ENCODE measurements at places on chromosomes 16 and 17. TPM values are rescaled to one million over a fixed set of nuclear protein-coding genes. Genes with fewer than 3 reads are reported as not detected.

DNA sequence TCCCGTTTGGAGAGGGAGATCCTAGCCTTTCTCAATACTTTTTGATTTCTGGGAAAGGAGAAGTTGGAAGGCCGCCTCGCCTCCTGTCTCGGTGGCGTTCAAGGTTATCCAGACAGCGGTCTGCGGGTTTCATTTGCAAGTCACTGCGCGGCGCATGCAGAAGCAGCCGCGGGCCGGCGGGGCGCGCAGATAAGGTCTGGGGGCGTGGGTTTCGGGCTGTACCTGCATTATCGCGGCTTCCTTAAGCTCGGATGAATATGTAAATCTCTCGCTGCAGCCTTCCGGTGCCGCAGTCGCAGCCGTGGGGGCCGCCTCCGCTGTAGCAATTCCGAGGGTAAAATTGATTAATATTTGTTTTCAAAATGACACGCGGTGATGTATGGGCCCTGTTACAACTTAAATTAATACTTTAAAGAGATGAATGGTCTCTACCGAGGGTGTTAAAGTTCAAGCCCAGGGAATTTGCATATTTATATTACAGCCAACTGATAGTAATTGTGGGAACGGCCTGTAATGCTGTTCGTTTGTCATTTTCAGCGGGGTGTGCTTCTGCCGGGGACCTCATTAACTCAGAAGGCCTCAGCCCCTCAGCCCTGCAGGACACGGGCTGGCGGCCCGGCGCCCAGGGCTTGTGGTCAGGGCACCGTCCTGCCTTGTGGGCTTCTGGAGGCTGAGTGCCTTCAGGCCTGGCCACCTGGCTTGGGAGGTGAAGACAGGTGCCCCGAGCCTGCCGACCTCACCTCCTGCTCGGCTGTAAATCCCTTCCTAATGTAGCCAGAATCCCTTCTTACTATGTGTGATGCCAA is 99.4 kb downstream of the CYLD start:
- H3K36me3 ChIP-seq, result no peaks in the 10 kb centered on the region
- no peak overlapping the region for H3K27ac ChIP-seq
- H3K4me1 ChIP-seq, result no peaks in the 10 kb centered on the region
- no peak overlapping the region for H3K4me3 ChIP-seq
- H3K27me3 ChIP-seq, result peaks cover 19% of the 10 kb centered on the region

DNA sequence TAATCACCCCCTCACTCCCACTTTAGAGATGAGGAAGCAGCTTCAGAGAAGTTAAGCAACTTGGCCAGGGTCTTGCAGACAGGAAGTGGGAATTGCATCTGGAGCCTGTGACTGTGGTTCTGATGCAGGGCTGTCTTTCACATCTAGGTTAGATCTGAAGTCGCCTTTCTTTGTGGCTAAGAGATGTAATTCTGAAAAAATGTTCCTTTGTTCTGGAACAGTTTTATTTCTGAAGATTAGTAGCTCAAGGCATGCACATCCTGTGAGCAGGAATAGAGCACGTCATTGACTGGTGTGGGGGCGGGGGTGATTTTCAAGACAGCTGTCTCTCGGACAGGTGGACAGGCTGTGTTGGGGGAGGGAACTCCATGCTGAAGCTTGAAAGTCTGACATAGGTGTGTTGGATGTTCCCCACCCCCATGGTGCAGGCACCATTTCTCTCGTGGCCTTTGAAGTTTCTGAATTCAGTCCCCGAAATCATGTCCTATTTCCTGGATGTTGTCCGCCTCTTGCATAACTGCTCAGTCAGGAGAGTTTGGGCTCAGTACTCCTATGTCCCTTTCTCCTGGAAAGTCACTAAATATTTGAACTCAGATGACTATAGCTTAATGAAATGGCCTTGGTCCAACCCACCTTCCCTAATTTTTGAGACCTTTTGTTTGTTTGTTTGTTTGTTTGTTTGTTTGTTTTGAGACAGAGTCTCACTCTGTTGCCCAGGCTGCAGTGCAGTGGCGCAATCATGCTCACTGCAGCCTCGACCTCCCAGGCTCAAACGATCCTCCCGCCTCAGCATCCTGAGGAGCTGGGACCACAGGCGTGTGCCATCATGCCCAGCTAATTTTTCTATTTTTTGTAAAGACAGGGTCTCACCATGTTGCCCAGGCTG is 21.0 kb upstream of the HERPUD1 start:
- peak overlapping the region; percentile 38 for H3K27ac ChIP-seq
- no peaks in the 10 kb centered on the region for H3K36me3 ChIP-seq
- H3K27me3 ChIP-seq, result no peaks in the 10 kb centered on the region
- no peak for DNase-seq

GRCh38 chr16:50696575-50697420 is 3.4 kb downstream of the NOD2 start:
- DNase-seq, result peak; percentile 95
- no peaks in the 10 kb centered on the region for H3K36me3 ChIP-seq
- no peaks in the 10 kb centered on the region for H3K27me3 ChIP-seq
- H3K4me1 ChIP-seq, result peaks cover 11% of the 10 kb centered on the region
- H3K27ac ChIP-seq, result peak overlapping the region; percentile 72
- H3K4me3 ChIP-seq, result peak overlapping the region; percentile 70

GRCh38 chr17:81027038-81027437 is 7.9 kb upstream of the BAIAP2 start:
- H3K4me3 ChIP-seq, result peak overlapping the region; percentile 56
- H3K27ac ChIP-seq, result no peak overlapping the region
- H3K4me1 ChIP-seq, result no peaks in the 10 kb centered on the region

DNA sequence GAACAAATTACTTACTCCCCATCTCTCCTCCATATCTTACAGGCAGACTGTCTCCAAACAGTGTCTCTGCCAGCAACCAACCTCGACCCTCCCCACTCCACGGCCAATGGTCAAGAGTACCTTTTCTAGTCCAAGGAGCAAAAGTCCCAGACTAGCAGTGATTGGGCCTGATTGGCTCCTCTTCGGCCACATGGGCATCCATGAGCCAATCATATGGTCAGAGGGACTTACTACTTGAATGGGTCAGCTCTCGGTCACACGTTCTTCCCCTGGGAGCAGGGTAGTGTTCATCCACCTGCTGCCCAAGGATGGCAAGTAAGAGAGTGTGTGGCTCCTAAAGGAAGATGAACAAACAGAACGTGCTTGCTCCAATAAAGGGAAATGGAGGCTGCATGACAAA is 84.6 kb downstream of the C16orf78 start:
- H3K4me1 ChIP-seq, result no peaks in the 10 kb centered on the region
- no peaks in the 10 kb centered on the region for H3K36me3 ChIP-seq
- no peak overlapping the region for H3K27ac ChIP-seq
- no peak overlapping the region for H3K4me3 ChIP-seq

- H3K27me3 ChIP-seq, result no peaks in the 10 kb centered on the region
- no peaks in the 10 kb centered on the region for H3K4me1 ChIP-seq
- no peak overlapping the region for H3K4me3 ChIP-seq
- H3K27ac ChIP-seq, result peak overlapping the region; percentile 65
- no peak for DNase-seq
Measured at GRCh38 chr16:68298312-68298711, 12.4 kb downstream of the SLC7A6OS start.

Gene KCNH4
- total RNA-seq, result under 0.01 TPM

DNA sequence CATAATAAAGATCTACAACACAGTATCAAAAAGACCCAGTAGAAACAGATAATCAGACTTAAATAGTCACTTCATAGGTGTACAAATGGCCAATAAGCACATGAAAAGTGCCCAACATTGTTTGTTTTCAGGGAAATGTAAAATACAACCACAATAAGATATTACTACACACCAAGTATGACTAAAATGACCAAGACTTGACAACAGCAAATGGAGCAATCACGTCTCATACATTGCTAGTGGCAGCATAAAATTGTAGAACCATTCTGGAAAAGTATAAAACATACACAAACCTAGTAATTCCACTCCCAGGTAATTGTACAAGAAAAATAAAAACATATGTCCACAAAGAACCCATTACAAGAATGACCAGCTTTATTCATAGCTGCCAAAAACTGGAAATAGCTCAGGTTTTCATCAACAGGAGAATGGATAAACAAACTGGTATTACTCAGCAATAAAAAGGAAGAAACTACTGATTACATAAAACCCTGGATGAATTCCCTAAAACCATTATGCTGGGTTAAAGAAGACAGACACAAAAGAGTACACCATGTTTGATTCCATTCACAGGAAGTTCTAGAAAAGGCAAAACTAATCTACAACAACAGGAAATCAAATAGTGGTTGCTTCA is 85.6 kb downstream of the TTC19 start:
- H3K4me3 ChIP-seq, result no peak overlapping the region
- H3K27ac ChIP-seq, result peak overlapping the region; percentile 38
- no peak for DNase-seq
- no peaks in the 10 kb centered on the region for H3K27me3 ChIP-seq
- no peaks in the 10 kb centered on the region for H3K36me3 ChIP-seq

DNA sequence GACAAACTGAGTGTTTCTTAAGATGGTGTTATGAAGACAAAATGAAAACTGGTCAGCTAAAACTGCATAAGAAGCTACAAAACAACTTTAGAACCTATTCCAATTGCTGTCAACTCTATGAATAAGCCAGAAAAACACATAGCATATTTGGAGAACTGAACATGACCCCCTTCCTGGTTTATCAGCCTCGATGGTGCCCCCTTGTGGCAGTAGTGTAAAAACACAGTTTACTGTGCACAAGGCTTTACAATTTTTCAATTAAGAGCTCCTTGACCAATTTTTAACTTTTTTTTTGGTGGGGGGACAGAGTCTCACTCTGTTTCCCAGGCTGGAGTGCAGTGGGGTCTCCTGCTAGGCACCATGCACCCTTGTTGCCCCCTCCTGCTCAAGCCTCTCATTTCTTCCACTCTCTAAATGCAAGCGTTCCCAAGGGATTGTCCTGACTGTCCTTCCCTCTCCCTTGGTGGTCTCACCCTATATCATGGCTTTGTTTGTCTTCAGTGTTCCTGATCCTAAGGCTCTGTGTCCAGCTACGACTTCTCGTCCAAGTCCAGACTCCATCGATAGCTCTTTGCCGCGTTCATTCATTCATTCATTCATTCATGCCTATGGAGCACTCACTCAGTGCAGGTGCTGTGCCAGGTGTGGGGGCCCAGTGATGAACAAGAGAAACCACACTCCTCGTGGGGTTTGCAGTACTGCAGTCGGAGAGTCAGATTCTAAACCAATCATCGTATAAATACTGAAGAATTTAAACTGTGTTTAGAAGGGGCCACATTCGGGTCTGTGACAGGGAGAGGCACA is 7.5 kb downstream of the EIF1 start:
- H3K36me3 ChIP-seq, result no peaks in the 10 kb centered on the region
- no peak overlapping the region for H3K4me3 ChIP-seq
- H3K27ac ChIP-seq, result peak overlapping the region; percentile 57
- no peaks in the 10 kb centered on the region for H3K27me3 ChIP-seq
- DNase-seq, result no peak

- no peaks in the 10 kb centered on the region for H3K27me3 ChIP-seq
- H3K27ac ChIP-seq, result peak overlapping the region; percentile 40
- H3K4me3 ChIP-seq, result peak overlapping the region; percentile 14
- no peaks in the 10 kb centered on the region for H3K36me3 ChIP-seq
- H3K4me1 ChIP-seq, result no peaks in the 10 kb centered on the region
Measured at GRCh38 chr17:31842195-31843069, 16.6 kb downstream of the COPRS start.

Gene LLGL1
- 16.0 TPM for total RNA-seq

Gene NPB
- not detected for total RNA-seq

DNA sequence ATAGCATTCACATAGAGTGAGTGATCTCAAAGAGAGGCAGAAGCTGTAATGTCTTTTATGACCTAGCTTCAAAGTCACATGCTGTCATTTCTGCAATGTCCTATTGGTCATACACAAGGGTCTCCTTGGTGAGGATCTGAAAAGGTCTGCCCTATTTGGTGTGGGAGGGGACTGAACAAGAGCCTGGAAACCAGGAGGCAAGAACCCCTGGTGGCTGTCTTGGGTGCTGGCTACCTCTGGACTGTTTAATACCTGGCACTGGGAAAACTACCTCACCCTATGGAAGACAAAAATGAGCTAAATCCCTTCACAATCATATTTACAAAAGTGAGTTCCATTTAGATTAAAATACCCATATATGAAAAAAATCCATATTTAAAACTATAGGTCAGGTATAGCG is 9.0 kb downstream of the KCTD13 start:
- H3K4me3 ChIP-seq, result no peak overlapping the region
- no peaks in the 10 kb centered on the region for H3K27me3 ChIP-seq
- no peaks in the 10 kb centered on the region for H3K36me3 ChIP-seq
- DNase-seq, result no peak

- peaks cover 29% of the 10 kb centered on the region for H3K4me1 ChIP-seq
- peak overlapping the region; percentile 40 for H3K27ac ChIP-seq
- no peak overlapping the region for H3K4me3 ChIP-seq
- no peaks in the 10 kb centered on the region for H3K36me3 ChIP-seq
- no peaks in the 10 kb centered on the region for H3K27me3 ChIP-seq
Measured at GRCh38 chr17:81417049-81417878, 22.0 kb downstream of the BAHCC1 start.

DNA sequence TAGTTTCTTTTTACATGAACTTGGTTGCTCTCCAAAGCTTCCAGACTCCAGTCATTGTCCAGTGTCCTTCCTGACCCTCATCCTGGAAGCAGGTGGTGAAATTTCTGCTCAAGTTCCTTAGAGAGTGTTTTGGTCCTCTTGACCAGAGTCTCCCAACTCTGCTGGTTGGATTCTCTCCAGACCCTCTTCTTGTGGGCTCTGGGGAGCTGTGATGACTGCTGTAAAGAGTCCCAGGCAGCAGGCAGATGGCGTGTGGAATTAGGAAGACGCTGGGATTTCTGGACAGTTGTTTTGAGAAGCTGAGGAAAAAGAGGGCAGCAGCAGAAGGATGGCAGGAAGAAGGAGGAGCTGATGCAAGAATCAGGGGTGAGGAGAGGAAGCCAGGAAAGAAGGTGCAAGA is 1.6 kb upstream of the SEZ6 start:
- H3K27me3 ChIP-seq, result peaks cover 58% of the 10 kb centered on the region
- no peak overlapping the region for H3K4me3 ChIP-seq
- H3K27ac ChIP-seq, result no peak overlapping the region
- H3K36me3 ChIP-seq, result no peaks in the 10 kb centered on the region

Gene BMERB1
- 25.3 TPM for total RNA-seq

DNA sequence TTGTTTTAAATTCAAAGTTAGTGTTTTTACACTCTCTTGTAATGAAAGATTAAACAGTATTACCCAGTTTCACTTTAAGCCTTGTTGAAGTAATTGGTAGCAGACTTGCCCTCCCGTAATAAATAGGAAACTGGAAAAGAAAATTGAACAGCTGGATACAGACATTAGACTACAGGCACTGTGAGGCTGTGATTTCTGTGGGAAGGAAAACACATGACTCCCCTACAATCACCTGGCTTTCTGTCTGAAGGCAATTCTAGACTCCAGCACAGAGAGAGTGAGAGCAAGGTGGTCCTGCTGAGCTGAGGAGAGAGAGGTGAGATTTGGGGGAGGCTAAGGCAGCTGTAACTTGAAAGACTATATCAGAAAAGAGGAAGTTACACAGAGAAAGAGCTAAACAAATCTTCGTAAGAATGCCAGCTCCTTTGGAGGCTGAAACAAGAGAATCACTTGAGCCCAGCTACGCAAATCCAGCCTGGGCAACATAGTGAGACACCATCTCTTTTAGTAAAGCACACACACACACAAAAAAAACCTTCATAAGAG is 57.8 kb upstream of the CDYL2 start:
- no peaks in the 10 kb centered on the region for H3K36me3 ChIP-seq
- H3K4me3 ChIP-seq, result no peak overlapping the region
- no peaks in the 10 kb centered on the region for H3K27me3 ChIP-seq
- no peak for DNase-seq
- H3K4me1 ChIP-seq, result no peaks in the 10 kb centered on the region
- H3K27ac ChIP-seq, result no peak overlapping the region

- no peaks in the 10 kb centered on the region for H3K27me3 ChIP-seq
- H3K4me3 ChIP-seq, result no peak overlapping the region
- no peak overlapping the region for H3K27ac ChIP-seq
- H3K4me1 ChIP-seq, result no peaks in the 10 kb centered on the region
- DNase-seq, result no peak
Measured at GRCh38 chr16:11686713-11687380, 18.6 kb downstream of the SNN start.

All from breast epithelium (tissue), 4 donors.